ENCODE measurements at places on chromosomes 4 and X.

GRCh38 chrX:843306-843705 is 212.7 kb downstream of the SHOX start:
- no peak for DNase-seq

GRCh38 chrX:115189110-115189509 is at the start of gene RBMXL3:
Gene RBMXL3 (plus strand): TSS chrX:115189410. CDS start chrX:115189442, 32 bp downstream.
- no peak for DNase-seq

DNA sequence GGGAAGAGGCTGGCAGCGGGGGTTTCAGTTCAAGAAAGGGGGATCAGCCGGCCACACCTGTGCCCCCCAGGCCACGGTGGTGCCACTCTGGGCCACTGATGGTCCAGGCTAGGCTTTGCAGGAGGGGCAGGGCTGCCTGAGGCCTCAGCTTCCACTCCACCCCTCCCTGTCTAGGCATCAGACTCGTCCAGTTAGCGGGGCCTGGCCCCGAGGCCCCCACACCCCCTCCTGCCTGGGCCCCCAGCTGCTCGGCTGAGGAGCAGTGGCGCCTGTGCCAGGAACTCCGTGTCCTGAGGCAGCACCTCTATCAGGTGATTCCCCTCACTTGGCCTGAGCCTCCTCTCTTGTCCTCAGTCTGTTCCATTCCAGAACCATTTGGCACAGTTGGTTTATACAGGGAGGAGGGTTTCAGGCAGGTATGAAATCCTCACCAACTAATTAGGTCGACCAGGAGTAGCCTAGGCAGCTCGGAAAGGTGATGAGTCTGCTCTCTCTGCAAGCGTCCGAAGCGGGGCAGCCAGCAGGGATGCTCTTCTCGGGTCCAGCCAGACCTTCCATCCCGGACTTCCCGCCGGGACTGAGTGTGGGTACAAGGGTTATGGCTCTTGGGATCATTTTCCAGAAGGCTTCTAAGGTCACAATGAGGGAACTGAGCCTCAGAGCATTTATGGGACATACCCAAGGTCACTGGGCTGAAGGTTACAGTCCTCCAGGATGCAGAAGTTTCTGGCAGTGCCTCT is 2.1 kb downstream of the NSG1 start:
- DNase-seq = no peak

DNA sequence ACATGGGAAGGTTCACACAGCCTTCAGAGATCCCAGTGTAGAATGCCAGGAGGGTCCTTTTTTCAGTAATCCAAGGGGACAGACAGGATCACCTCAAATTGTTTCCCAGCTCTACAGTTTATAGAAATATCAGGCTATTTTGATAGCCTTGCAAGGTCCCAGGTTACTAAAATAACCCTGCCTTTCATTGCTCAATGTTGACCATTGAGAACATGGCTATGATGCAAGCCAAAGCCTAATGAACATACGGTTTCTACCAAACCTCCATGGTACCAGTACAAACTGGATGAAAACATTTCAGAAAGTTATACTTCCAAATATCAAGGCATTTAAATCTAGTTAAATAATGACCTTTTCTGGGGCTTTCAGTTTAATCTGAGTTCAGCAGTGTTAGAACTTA is 151.5 kb downstream of the PLS3 start:
- DNase-seq = no peak

DNA sequence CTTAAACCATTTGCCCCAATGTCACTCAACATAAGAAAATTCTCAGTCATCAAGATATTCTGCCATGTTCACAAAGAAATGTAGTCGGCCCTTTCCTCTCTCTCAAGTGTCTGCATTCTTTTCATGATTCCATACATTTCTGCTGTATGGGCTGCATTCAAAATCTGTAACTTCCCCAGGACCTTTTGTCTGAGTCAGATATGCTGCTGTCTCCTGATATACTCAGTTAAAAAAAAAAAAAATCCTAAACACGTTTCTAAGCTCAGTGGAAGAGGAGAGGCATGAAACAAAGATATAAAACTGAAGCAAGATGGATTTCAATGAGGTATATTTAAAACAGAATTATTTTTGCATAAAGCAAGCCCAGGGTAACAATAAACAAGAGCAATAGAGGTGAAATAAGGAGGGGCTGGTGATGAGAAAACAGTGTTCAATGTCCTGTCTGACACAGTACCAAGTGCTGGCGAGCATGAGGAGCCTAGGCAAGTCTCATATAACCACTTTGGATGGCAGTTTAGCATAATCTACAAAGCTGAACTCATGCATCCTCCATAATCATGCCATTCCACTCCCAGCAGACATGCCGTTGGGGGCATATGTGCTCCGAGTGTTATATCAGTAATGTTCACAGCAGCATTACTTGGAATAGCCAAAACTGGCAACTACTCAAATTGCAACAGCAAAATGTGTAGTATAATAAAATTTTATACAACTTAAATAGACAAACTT is 76.7 kb downstream of the MANBA start:
- DNase-seq = no peak

DNA sequence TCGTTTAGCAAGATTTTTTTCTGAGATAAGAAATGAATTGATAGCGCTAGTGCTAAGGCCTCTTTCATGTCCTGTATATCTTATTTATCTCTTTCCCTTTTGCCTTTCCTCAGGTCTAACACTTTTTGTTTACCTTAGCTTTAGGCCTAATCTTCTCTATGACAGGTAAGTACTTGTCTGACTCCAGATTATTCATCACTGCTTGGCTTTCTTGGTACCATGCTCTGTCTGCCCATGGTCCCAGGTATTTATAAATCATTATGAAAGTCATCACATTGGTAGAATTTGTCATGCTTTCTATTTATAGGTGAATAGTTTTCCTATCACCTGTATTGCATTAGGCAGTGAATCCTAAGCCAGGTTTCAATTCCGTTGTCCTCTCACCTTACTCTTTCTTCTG is 99.5 kb upstream of the CTSO start:
- no peak for DNase-seq

DNA sequence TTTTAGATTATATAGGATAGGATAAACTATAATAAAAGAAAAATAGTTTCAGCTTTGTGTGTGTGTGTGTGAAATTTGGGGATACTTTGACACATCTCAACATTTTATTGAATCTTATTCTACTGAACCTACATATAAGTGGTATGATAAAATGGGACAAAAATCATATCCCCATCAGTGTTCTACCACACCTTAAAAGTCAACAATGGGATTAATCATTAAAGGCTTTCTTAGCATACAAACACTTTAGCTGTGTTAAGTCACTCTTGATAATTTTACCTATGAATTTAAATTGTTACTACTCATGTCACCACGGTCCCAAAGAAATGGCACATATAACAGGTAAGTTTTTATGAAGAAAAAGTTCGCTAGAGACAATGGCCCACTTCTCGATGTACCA is 37.7 kb upstream of the LRBA start:
- no peak for DNase-seq

DNA sequence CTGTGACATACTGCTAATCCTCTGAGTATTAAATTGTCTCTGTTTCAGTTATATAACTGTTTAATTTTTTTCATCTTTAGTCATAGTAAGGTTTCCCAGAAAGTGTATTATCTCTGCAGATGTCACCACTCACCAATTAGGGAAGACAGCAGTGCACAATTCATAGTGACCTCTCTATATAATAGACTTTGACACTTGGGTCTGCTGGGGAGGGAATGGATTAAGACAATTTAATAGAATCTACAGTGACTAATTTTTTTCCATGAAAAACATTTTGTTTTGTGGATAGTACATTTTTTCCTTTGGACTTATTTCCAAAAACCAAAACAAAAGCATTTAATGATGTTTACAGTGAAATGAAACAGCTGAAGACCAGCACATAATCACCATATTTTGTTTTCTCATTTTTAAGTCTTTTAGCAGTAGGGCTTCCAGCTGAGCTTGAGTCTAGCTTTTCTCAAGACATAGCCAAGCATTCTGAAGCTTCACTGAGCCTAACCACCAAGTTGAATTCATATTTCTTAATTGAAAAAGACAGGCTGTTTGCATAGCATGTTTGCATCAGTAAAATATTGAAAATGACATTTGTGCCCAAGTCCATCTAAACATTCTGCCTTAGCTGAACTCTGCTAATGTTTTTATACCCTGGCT is 69.5 kb downstream of the PCDH19 start:
- no peak for DNase-seq

Data from activated CD4-positive, CD25-positive, alpha-beta regulatory T cell (primary cell).